Type B pancreatic cell (in vitro differentiated cells): ENCODE measurements at places on chromosomes 6 and 20.
A peak's percentile ranks its signal among the peaks of the same experiment; 100 is the strongest.

- no peaks in the 10 kb centered on the region for H3K4me1 ChIP-seq
- DNase-seq, result no peak
- no peak overlapping the region for H3K4me3 ChIP-seq
- peaks cover 30% of the 10 kb centered on the region for H3K27me3 ChIP-seq
These were observed 59.9 kb downstream of the FOXA2 start for GRCh38 chr20:22524393-22525015.

- H3K27ac ChIP-seq, result no peak overlapping the region
- no peaks in the 10 kb centered on the region for H3K27me3 ChIP-seq
These were observed 8.7 kb downstream of the PLCG1 start for GRCh38 chr20:41145821-41146620.

GRCh38 chr6:22194188-22194921, 102.5 kb downstream of the PRL start:
- no peak overlapping the region for H3K4me3 ChIP-seq
- peaks cover 39% of the 10 kb centered on the region for H3K36me3 ChIP-seq
- no peak for DNase-seq
- peaks cover 1% of the 10 kb centered on the region for H3K4me1 ChIP-seq

DNA sequence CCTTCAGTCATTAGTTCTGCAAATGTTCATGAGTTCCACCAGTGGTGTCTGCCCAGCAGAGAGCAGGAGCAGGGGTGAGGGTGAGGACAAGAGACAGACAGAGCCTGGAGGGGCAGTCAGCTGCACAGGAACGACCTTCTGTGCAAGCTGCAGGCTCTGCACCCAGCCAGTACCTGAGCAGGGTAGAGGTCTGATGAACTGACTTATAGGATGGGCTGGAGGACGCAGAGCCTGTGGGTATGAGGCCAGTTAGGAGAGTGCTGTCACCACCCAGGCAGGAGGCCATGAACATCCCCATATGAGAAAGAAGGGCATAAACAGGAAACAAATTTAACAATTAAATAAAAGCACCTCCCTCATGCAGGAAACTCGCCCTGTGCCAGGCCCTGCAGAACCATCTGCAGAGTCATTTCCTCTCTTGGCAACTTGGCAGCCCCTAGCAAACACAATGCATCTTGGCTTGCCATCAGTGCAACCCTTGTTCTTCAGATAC, 17.9 kb downstream of the C6orf15 start:
- peaks cover 8% of the 10 kb centered on the region for H3K27me3 ChIP-seq
- H3K27ac ChIP-seq, result no peak overlapping the region
- H3K4me1 ChIP-seq, result no peaks in the 10 kb centered on the region
- no peak for DNase-seq

GRCh38 chr6:64920257-64920656, 786.8 kb downstream of the EYS start:
- no peaks in the 10 kb centered on the region for H3K4me1 ChIP-seq
- DNase-seq, result no peak
- no peak overlapping the region for H3K27ac ChIP-seq
- no peak overlapping the region for H3K4me3 ChIP-seq

GRCh38 chr6:19261642-19262041, 575.5 kb upstream of the ID4 start:
- no peak overlapping the region for H3K27ac ChIP-seq
- no peak overlapping the region for H3K4me3 ChIP-seq
- H3K27me3 ChIP-seq, result no peaks in the 10 kb centered on the region

- no peaks in the 10 kb centered on the region for H3K36me3 ChIP-seq
- H3K4me1 ChIP-seq, result no peaks in the 10 kb centered on the region
- H3K27ac ChIP-seq, result no peak overlapping the region
- H3K27me3 ChIP-seq, result no peaks in the 10 kb centered on the region
- H3K4me3 ChIP-seq, result no peak overlapping the region
These were observed 736.2 kb upstream of the ADGRB3 start for GRCh38 chr6:67898875-67899274.

GRCh38 chr6:27890445-27891319, 21.5 kb downstream of the OR2B2 start:
- peaks cover 18% of the 10 kb centered on the region for H3K4me1 ChIP-seq
- H3K27me3 ChIP-seq, result no peaks in the 10 kb centered on the region
- no peaks in the 10 kb centered on the region for H3K36me3 ChIP-seq
- no peak overlapping the region for H3K27ac ChIP-seq
- DNase-seq, result peak; percentile 80

DNA sequence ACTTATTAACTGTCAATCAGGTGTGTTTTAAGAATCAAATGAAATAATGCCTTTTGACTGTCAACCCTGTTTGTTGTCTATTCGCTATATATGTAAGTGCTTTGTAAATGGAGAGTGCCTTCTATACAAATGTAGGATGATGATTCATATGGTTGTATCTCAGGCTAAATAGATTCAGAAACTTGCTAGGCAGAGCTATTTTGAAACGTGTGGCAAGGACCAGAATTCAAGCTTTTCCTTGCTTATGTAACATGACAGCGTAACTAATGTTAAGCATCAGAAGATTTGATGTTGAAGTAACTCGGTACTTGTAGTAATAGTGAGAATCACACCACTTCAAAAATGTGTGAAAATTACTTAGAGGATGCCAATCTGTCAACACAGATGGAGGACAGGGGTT, 3.4 kb downstream of the OGFRL1 start:
- no peak overlapping the region for H3K27ac ChIP-seq
- H3K4me3 ChIP-seq, result peak overlapping the region; percentile 26
- no peak for DNase-seq
- H3K27me3 ChIP-seq, result no peaks in the 10 kb centered on the region

DNA sequence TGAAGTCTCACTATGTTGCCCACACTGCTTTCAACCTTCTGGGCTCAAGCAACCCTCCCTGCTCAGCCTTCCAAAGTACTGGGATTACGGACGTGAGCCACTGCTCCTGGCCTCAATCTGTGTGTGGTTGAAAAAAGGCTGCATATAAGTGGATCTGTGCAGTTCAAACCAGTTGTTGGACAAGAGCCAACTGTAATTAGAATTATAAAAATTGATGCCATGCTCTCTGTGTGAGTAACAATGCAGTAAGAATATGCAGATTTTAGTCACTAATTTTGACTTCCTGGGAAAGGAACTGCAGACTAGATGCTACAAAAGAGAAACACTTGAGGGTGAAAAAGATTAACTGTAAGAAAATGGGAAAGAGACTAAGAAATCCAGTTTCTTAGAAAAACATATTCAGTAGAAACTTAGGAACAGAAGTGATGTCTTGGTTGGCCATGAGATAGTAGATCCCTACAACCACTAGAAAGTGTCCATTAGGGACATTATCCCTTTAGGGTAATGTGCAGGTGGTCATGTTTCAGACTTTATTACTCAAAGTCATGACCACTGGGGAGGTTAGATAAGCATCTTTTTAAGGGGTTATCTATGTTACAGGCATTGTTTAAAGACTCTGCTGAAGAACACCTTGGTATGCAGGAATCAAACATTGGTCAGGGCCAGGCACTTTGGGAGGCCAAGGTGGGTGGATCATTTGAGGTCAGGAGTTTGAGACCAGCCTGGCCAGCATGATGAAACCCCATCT, 26.3 kb downstream of the ITCH start:
- DNase-seq, result no peak
- H3K27ac ChIP-seq, result peak overlapping the region; percentile 9
- H3K27me3 ChIP-seq, result no peaks in the 10 kb centered on the region
- peaks cover 34% of the 10 kb centered on the region for H3K4me1 ChIP-seq

DNA sequence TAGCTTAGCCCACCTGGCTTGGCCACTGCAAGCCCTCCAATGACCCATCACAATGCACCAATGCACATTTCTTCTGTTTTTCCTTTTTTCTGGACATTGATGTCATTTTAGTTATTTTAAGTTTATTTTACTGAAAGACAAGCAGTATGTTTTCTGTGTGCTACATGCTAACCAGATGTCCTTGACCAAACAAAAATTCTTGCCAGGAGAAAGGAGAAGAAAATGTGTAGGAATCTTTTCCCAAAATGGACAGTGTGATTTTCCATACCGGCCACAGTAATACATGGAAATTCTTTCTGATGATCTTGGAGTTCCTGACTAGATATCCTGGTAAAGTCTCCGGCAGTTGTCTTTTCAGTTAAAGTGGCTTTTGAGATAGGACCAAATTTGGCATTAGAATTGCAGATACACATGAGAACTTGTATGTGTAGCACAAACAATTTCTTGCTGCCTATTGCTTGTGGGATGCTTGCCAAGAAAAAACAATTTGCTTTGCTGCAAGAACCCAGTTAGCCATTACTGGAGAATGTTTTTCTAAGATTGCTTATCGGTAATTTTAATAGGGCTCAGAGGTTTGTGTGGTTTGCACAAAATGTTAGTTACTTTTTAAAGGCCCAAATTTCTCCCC, 696.5 kb upstream of the CITED2 start:
- no peaks in the 10 kb centered on the region for H3K36me3 ChIP-seq
- no peak overlapping the region for H3K4me3 ChIP-seq
- H3K4me1 ChIP-seq, result peaks cover 17% of the 10 kb centered on the region
- DNase-seq, result no peak
- H3K27me3 ChIP-seq, result no peaks in the 10 kb centered on the region
- H3K27ac ChIP-seq, result no peak overlapping the region

- peaks cover 48% of the 10 kb centered on the region for H3K4me1 ChIP-seq
- H3K4me3 ChIP-seq, result peak overlapping the region; percentile 24
- no peaks in the 10 kb centered on the region for H3K27me3 ChIP-seq
- no peak for DNase-seq
- H3K27ac ChIP-seq, result peak overlapping the region; percentile 90
These were observed 25.1 kb downstream of the NEDD9 start for GRCh38 chr6:11207199-11207968.

- peaks cover 6% of the 10 kb centered on the region for H3K4me1 ChIP-seq
- no peaks in the 10 kb centered on the region for H3K36me3 ChIP-seq
- no peak overlapping the region for H3K27ac ChIP-seq
These were observed 9.1 kb upstream of the SPATS1 start for GRCh38 chr6:44333273-44333919.

DNA sequence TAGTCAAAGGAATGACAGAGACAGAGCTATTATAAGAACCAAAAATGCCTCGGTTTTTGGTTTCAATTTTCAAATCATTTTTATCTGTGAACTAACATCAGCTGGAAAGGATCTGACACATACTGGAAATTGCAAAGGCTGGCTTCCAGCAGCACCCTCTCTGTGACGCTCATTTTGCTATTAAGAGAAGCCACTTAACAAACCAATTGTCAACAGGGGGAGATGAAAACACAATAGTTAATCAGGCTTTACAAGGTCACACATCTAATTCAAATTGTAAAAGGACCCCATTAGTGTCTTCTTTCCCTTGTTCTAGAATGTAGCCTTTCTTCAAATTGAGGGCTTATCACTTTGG, 160.5 kb downstream of the TFAP2B start:
- H3K27me3 ChIP-seq, result no peaks in the 10 kb centered on the region
- DNase-seq, result no peak
- no peak overlapping the region for H3K27ac ChIP-seq
- no peaks in the 10 kb centered on the region for H3K36me3 ChIP-seq
- H3K4me1 ChIP-seq, result peaks cover 8% of the 10 kb centered on the region

DNA sequence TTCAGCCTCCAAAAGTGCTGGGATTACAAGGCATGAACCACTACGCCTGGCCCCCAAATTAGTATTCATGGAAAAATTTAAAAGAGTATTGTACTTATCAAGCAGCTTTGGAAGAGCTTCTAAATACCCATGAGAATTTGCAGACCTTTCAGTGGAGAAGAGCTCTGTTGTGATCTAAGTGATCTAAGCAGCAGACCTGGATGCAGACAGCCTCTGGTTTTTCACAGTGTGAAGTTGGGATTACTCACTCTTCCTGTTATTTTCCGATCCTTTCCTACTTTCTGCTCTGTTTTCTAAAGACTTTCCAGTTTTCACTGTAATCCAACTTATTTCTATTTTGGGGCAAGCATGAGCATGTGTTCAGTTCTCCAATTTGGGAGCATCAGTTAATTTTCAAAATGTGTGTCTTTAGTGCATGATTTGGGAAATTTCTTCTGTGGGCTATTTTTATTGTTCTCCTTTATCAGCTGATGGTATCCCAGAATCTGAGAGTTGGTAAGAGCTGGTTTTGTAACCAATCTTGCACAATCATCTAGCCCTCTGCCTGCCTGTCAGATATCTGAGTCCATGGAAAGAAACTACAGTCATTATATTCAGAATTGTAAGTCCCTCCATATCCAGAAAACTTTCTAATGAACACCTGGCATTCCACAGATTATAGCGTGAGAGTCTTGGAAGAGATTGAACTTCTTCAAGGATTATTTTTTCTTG, 207.7 kb upstream of the DTNBP1 start:
- no peaks in the 10 kb centered on the region for H3K27me3 ChIP-seq
- DNase-seq, result no peak
- H3K4me1 ChIP-seq, result peaks cover 31% of the 10 kb centered on the region
- no peaks in the 10 kb centered on the region for H3K36me3 ChIP-seq

GRCh38 chr6:168206186-168206585, 113.4 kb downstream of the DACT2 start:
- no peak for DNase-seq
- peak overlapping the region; percentile 70 for H3K27ac ChIP-seq
- no peak overlapping the region for H3K4me3 ChIP-seq
- peaks cover 4% of the 10 kb centered on the region for H3K36me3 ChIP-seq
- no peaks in the 10 kb centered on the region for H3K27me3 ChIP-seq

DNA sequence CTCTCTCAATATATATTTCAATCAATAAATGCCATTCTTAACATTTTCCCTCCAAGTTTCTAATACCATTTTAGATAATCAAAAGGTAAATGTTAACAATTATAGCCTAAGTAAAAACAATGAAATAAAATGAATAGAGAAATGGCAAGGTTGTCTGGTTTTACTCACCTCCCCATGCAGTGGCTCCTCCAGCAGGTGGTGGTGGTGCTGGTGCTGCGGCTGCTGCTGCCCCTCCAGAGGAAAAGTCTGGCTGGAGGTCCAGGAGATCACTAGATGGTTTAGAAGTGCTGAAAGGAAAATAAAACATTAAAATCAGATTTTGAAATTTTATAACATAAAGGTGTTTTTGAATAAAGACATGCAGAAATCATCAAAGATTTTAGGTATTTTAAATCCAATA, 93.2 kb downstream of the PRSS35 start:
- no peak for DNase-seq
- H3K4me3 ChIP-seq, result no peak overlapping the region
- H3K4me1 ChIP-seq, result no peaks in the 10 kb centered on the region
- H3K36me3 ChIP-seq, result no peaks in the 10 kb centered on the region
- no peak overlapping the region for H3K27ac ChIP-seq
- H3K27me3 ChIP-seq, result no peaks in the 10 kb centered on the region

DNA sequence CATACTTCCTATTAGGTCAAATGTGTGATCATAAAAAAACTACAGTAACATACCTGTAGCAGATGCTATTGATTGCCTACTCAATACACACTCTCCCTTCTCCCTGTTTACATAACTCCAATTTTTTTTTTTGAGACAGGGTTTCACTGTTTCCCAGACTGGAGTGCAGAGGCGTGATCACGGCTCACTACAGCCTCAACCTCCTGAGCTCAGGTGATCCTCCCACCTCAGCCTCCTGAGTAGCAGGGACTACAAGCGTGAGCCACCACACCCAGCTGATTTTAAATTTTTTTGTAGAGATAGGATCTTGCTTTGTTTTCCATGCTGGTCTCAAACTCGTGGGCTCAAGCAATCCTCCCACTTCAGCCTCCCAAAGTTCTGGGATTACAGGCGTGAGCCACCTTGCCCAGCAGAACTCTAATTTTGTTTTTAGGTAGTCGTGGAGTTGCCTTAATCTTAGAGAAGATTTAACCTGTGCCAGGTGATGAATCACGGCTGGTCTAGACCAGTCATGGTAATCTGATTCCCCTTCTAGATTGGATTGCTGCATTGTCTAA, 14.0 kb upstream of the KIF3B start:
- H3K36me3 ChIP-seq, result no peaks in the 10 kb centered on the region
- H3K27me3 ChIP-seq, result peaks cover 10% of the 10 kb centered on the region
- no peaks in the 10 kb centered on the region for H3K4me1 ChIP-seq
- H3K4me3 ChIP-seq, result no peak overlapping the region
